ENCODE measurements at places on chromosomes 2 and 18.

DNA sequence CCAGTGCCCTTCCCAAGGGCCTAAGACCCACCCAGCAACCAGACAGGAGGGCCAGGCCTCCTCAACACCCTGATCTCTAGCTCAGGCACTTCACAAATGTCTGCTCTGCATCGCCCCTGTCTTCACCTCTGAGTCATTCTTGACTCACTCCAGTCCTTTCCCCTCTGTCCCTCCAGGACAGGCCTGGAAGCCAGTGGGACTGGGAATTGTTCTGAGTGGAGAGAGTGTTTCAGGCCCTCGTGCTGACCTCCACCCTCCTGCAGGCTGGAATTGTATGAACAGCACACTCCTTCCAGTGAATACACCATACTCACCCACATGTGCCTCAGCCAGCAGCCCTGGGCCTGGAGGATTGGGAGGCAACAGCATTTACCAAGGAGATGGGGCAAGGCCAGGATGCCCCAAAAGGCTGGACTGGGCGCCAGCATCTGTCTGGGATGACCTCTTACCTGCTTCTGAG lies 304.2 kb downstream of the CYP26B1 start:
- DNase-seq = no peak

DNA sequence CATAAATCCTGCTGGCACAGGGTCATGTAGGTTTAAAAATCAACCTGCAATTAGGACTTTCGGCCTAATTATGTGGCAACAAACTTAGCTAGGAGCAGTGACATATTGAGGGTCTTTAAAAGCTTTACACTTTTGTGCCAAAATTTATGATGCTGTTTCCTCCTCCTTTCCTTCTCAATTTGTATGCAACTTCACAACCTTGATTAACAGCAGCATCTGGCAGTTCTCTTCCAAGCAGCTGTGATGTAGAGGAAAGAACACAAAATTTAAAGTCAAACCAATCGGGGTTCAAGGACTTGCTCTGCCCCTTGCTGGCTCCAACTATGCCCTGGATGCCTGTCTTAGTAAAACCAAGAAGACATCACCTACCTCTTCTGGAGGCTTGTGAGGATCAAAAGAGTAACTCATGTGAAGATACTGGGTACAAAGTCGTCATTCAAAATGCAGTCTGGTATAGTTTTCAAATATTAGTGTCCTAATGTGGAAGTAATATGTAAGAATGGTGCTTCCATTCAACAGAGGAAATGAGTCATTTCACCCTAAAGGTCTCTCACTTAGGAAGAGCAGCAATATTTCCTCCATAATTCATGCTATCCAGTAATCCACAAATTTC lies 94.7 kb downstream of the ANKRD44 start:
- no peak for DNase-seq

DNA sequence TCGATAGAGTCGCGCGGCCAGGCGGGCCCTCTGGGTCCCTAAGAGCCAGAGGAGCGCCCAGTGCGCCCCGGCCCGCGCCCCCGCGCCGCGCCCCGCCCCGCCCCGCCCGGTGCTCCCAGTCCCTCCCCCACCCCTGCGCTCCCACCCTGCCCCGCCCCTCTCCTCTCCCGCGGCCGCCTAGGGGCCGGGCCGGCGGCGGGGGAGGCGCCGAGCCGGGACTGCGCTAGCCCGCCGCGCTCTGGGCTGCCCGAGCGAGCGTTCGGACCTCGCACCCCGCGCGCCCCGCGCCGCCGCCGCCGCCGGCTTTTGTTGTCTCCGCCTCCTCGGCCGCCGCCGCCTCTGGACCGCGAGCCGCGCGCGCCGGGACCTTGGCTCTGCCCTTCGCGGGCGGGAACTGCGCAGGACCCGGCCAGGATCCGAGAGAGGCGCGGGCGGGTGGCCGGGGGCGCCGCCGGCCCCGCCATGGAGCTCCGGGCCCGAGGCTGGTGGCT lies at the start of gene GPC1:
Gene GPC1 (plus strand): TSS at position 207 of the 491 bp plus-strand sequence. CDS start 256 bp downstream, at position 463.
- DNase-seq = no peak

GRCh38 chr2:98569197-98569793 lies 39.0 kb downstream of the COA5 start:
- peak; percentile 63 for DNase-seq

DNA sequence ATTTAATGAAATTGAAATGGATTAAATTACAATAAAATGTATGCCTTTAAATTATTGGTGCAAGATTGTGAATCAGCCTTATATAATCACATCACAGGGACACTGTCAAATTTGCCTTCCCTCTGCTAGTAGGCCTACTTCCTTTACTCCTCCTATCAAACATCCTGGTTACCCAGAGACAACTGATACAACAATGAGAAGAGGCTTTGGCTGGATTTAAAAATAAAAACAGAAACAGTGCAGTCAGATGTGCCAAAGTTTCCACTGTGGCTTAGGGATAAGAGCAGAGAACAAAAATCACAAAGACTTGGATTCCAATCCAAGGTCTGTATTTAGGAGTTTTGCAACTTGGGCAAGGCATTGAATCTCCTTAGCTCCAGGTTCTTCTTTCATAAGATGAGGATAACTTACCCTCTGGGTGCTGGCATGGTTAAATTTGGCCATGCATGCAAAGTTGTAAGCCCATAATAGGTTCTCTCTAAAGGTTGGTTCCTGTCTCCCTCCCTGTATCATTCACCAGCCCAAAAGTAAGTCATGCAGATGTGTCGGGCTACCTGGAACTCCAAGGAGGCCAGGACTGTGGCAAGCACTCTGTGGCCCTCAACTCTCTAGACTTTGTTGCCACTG lies 99.3 kb upstream of the LRATD1 start:
- no peak for DNase-seq

All from B cell (primary cell).